ENCODE measurements at places on chromosomes 2 and 18.

DNA sequence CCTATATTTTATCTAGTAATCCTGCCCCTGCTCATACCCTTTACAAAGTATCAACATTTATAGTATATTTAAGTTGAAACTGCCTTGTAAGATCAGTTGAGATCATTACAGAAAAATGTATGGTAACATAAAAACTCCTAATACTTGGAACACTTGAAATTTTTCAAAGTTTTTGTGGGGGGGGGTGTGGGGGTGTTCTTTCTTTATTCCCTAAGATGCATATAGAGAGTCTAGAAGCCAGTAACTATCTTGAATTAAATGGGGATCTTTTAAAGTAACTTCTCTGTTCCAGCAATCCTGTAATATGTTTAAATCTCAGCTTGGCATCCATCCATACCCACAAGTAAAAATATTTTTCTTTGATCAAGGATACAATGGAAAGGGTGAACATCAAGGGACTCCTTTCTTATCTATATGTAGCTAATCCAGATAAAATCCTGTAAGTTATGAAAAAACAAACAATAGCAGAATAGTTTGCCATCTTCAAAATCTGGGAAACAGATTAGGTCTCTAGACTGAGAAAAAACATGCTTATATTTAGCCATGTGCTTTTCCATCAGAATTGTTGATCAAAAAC, 455.3 kb downstream of the MEIS1 start:
- no peak overlapping the region for H3K4me3 ChIP-seq
- no peak overlapping the region for H3K27ac ChIP-seq
- DNase-seq, result no peak
- no peaks in the 10 kb centered on the region for H3K36me3 ChIP-seq
- H3K27me3 ChIP-seq, result no peaks in the 10 kb centered on the region

DNA sequence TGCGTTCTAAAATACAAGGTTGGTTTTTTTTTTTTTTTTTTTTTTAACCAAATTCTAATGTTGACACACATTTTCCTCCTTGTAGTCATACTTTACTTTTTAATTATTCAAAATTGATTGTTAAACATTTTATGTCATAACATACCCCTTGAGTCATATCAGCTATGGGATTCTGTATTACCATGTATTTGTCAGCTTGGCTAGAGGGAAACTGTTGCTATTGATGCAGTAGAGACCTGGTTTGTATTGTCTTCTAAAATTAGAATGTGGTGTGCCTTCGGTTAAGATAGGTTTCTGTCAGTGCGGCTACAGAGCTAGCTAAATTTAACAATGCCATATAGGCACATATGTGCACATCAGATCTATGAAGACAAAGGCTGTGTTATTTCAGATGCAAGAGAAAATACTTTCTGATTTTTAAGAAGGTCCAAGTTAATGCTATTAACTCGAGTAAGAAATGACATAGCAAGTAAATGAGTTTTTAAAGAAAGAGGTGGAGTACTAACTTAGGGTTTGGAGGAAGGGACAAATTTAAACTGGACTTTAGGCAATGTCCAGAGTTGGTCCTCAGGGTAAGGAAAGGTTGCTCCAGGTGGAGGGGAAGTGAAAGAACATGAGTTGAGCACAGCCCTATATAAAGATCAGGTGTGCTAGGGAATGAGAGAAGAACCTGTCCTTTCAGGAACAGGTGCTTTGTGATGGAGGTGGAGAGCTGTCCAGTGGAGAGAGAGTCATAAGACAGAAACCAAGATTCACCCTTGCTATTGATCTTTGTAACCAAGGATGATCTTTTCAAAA, 152.3 kb downstream of the PRPF40A start:
- peaks cover 6% of the 10 kb centered on the region for H3K36me3 ChIP-seq
- DNase-seq, result no peak
- H3K4me3 ChIP-seq, result no peak overlapping the region
- no peaks in the 10 kb centered on the region for H3K4me1 ChIP-seq
- H3K27me3 ChIP-seq, result no peaks in the 10 kb centered on the region

- no peaks in the 10 kb centered on the region for H3K36me3 ChIP-seq
- H3K27me3 ChIP-seq, result no peaks in the 10 kb centered on the region
- H3K4me3 ChIP-seq, result no peak overlapping the region
- H3K27ac ChIP-seq, result no peak overlapping the region
- H3K4me1 ChIP-seq, result peaks cover 5% of the 10 kb centered on the region
Observed at GRCh38 chr2:235382179-235382578, 111.7 kb upstream of the AGAP1 start.

DNA sequence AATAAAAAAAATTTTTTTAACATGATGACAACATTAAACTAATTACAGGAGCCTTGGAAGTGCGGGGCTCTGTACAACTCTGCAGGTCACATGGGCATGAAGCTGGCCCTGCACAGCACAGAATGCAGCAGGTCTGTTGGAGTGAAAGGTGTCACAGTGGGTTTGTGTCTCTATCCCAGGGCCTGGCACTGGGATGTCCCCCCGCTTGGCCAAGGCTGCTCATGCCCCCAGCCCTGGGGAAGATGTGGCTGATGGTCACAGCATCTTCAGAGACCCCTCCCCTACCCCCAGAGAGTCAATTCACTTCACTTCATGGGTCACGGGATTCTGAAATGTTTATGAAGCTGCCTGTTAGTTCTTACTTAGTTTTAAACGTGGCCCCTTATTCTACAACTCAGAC, 95.9 kb upstream of the TAF1B start:
- H3K27ac ChIP-seq, result no peak overlapping the region
- H3K27me3 ChIP-seq, result peaks cover 36% of the 10 kb centered on the region
- H3K36me3 ChIP-seq, result no peaks in the 10 kb centered on the region
- no peak overlapping the region for H3K4me3 ChIP-seq
- H3K4me1 ChIP-seq, result peaks cover 4% of the 10 kb centered on the region

GRCh38 chr2:149084924-149085795, 46.7 kb downstream of the LYPD6B start:
- peaks cover 9% of the 10 kb centered on the region for H3K4me1 ChIP-seq
- no peaks in the 10 kb centered on the region for H3K36me3 ChIP-seq
- H3K4me3 ChIP-seq, result no peak overlapping the region
- DNase-seq, result no peak
- no peaks in the 10 kb centered on the region for H3K27me3 ChIP-seq

GRCh38 chr18:77666613-77667012, 417.0 kb downstream of the GALR1 start:
- no peaks in the 10 kb centered on the region for H3K27me3 ChIP-seq
- H3K4me1 ChIP-seq, result peaks cover 3% of the 10 kb centered on the region
- H3K27ac ChIP-seq, result no peak overlapping the region
- no peak overlapping the region for H3K4me3 ChIP-seq
- DNase-seq, result no peak

- H3K27me3 ChIP-seq, result no peaks in the 10 kb centered on the region
- H3K4me1 ChIP-seq, result peaks cover 4% of the 10 kb centered on the region
- H3K27ac ChIP-seq, result no peak overlapping the region
- DNase-seq, result no peak
- H3K4me3 ChIP-seq, result no peak overlapping the region
Observed at GRCh38 chr2:64760128-64760527, 106.4 kb upstream of the SERTAD2 start.

DNA sequence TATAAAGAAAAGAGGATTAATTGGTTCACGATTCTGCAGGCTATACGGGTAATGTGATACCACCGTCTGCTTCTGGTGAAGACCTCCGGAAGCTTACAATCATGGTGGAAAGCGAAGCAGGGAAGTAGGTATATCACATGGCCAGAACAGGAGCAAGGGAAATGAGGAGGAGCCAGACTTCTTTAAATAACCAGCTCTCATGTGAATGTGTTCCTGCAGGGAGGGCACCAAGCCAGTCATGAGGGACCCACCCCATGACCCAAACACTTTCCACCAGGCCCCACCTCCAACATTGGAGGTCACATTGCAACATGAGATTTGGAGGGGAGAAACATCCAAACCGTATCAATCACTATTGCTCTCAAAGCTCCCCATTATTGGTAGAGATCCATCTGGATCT, 61.8 kb downstream of the EFEMP1 start:
- DNase-seq, result no peak
- H3K36me3 ChIP-seq, result no peaks in the 10 kb centered on the region
- H3K27ac ChIP-seq, result no peak overlapping the region
- no peaks in the 10 kb centered on the region for H3K27me3 ChIP-seq

DNA sequence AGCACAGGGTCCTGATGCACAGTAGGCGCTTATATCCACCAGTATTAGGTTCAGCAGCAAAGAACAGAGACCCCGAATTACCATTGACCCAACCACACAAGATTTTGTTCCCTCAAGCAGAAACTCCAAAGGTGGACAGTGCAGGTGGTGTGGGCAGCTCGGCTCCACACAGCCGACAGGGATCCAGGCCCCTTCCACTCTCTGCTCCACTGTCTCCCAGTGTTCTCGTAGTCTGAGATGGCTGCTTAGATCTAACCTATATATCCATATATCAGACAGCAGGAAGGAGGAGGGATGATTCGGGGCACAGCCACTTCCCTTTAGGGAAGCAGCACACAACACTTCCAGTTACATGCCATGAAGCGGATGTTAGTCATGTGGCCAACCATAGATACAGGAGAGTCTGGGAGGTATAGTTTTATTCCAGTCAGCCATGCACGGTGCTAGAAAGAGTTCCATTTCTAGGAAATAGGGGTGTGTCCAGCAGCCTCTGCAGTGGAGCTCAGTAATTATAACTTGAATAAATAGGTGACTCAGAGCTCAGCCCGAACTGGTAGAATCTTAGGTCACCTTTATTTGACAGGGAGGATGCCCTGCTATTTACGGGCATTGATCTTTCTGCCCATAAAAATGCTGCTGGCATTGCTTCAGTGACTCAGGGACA, 158.9 kb downstream of the TWIST2 start:
- no peaks in the 10 kb centered on the region for H3K27me3 ChIP-seq
- no peak for DNase-seq
- no peaks in the 10 kb centered on the region for H3K36me3 ChIP-seq
- H3K4me3 ChIP-seq, result no peak overlapping the region
- no peak overlapping the region for H3K27ac ChIP-seq

Measured in neuronal stem cell (in vitro differentiated cells).